ENCODE measurements at places on chromosomes 1 and 21.

GRCh38 chr21:46021398-46021797 is 39.8 kb downstream of the COL6A1 start:
- no peak for DNase-seq

DNA sequence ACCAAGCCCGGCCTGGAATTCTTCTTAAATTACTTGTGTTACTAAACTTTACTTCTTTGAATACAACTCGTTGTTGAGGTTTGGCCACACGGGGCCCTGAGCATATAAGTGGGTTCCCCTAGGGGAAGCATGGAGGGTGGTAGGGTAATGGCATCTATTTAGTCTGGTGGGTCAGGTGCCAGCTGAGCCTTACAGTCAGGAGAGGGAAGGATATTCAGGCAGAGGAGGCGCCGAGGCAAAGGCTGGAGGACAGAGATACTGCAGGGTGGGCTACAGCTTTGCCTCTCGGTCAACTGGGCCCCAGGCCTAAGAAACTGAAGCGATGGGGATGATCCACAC is 424 bp upstream of the NECAP2 start:
- no peak for DNase-seq

DNA sequence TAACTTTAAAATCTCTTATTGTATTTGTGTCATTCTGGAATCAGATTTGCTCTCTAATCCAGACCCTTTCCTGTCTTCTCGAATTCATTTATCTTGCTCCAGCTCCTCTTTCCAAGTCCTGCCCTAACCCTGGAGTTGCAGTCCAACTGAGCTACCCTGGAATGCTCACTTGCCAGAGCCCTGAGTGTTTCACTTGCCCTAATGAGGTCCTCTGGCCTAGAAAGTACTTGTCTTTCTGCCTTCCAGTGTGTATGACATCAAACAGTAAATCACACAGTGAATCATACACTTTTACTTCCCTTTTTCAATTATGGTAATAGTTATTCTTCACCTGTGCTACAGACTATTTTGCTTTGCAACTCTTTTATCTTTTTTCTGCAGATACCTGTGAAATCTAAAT is 96.9 kb downstream of the NEK7 start:
- peak; percentile 56 for DNase-seq

- no peak for DNase-seq
Measured at GRCh38 chr1:243271996-243272395, 16.2 kb downstream of the SDCCAG8 start.

DNA sequence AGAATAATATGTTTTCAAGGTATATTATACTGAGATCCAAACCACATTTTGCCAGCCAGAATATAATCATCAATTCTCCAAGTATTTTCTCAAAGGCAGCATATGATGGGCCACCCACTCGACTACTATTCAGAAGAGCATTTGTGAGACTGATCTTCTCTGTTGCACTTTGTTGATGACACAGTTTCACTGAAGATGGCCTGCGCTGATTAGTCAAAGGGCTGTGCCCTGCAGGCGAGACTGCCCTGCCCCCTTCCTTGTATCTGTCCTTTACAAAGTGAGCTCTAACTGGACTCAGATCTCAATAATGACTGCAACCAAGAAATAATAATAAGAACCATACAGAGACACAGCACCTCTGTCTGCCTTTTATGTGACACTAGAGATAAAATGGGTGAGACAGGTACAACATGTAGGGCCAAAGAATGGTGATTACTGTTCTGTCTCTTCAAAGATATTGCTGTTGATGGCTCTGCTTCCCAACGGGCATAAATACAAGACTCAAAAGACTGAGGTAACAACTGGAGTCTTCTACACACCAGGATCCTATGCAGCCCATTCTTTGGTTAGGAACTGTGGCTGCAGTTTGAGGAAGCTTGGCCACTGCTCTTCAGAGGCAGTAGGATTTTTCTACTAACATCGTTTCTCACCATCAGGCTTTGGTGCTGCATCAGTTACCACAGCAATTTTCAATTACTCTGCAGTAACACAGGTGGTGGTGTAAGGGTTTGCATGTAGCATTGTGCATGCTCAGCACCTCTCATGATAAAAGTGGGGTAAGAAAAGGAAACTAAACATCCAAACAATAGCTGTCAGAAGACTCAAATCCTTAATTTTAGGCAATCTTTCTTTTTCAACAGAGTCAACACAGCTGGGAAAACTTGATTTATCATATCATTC is 481.1 kb downstream of the PTBP2 start:
- DNase-seq: no peak
